ENCODE measurements at places on chromosomes 4 and X. TPM values are rescaled to one million over a fixed set of nuclear protein-coding genes. Genes with fewer than 3 reads are reported as not detected.
A peak's percentile ranks its signal among the peaks of the same experiment; 100 is the strongest.

Gene FAM53A
- 1.8 TPM for total RNA-seq

Gene PDE6B
- 10.9 TPM for total RNA-seq

Gene IGSF1
- total RNA-seq: not detected

Gene APOOL
- total RNA-seq: 22.5 TPM

Gene LDB2
- 74.0 TPM for total RNA-seq

Gene TLR10
- total RNA-seq: 3.0 TPM

Gene SYTL4
- 9.7 TPM for total RNA-seq

Gene GPRASP3
- 4.5 TPM for total RNA-seq

Gene C4orf50
- total RNA-seq: 0.10 TPM

Gene ZFP92
- total RNA-seq: 2.8 TPM

DNA sequence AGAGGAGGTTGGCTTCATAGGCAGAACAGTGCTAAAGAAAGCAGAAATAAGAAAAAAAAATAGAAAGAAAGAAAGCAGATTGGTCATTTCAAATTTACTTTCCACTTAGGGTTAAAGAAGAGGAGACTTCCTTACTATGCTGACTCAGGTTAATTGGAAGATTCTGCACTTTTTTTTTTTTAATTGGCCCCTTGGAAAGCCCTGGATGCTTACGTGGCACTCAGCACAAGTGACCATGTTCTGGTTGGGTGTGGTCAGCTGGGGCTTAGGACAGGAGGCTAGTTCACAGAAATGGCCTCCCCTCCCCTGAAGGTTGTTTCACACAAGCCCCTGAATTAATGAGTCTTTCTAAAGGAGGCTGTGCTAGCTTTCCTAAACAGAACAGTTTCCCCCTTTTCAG lies 14.5 kb downstream of the MAGEA9B start:
- no peak for DNase-seq

- peak; percentile 28 for DNase-seq
Measured at GRCh38 chr4:181281451-181281850, 961.8 kb upstream of the TENM3 start.

DNA sequence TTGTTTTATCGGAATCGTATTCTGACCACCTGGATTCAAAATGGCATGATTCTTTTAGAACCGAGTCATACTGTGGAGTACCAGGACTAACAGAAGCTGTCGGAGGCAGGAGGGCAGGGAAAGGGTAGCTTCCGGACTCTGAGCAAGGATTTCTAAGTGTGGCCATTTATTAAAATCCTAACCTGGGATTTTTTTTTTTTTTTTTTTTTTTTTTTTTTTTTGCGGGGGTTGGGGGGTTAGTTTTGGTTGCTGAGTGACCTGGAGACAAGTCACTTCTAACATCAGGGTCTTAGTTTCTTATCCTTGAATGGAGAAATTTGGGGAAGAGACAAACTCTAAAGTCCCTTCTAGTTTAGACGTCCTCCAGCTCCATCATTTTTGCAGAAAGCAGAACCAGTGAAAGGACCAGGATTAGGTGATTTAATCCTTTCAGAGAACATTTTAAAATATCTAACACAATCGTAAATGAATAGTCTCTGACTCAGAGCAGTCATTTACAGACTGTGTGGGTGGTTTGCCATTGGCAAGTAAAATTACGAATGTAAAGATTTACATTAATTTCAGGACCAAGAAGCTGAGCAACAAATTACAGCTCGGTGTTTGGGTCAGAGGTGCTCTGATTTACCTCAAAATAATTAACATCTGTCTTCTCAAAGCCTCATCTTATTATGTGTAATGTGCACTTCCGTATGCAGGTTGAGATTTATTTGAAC lies 7.3 kb downstream of the SLC25A5 start:
- DNase-seq: no peak

DNA sequence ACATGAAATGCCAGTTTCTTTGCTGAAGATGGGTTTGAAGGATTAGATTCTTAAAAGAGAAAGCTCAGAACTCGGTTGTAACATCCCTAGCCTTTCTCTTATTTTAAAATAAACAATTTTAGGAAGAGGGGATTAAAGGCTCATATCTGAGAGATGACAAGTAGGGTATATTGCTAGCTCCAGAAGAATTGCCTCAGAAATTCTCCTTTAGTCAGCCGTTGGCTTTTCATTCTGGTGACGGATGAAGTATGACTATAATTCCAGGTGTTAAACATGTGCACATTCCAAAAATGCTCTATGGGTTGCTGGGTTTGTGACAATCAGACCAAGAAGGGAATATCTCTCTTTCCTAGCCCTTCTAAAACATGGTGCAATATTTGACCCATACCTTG lies 17.8 kb downstream of the DKK2 start:
- DNase-seq: no peak

GRCh38 chr4:23476515-23477090 lies 413.2 kb downstream of the PPARGC1A start:
- DNase-seq: no peak

DNA sequence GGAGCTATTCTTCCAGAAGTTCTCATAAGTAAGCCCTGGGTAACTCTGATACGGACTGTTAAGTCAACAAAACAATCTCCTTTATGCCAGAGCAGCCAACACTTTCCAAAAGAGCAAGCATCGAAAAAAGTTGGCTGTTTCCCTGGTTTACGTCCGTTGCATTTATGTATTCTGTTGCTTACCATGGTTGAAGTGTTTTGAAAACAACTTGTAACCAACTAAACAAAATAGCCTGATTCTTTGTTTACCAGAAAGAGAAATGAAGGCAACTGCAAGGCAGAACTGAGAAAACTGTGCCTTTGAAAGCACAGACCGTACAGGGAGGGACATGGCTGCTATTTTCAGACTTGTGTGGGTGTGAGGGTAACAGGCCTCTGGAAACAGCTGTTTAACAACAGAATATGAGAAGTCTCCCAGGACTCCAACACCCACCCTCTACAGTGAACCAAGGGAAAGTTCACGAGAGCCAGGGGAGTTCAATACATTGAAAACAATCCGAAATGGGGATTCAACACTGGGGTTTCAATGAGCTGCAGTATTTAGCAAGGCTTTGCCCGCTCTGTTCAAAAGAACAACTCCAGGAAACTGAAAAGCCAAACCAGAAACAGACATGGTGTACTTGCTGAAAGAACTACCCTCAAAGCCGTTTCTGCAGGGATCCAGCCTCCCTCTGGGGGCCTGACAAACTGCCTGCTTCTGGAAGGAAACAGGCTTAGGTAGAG lies 95.8 kb upstream of the EGFL6 start:
- peak; percentile 16 for DNase-seq

DNA sequence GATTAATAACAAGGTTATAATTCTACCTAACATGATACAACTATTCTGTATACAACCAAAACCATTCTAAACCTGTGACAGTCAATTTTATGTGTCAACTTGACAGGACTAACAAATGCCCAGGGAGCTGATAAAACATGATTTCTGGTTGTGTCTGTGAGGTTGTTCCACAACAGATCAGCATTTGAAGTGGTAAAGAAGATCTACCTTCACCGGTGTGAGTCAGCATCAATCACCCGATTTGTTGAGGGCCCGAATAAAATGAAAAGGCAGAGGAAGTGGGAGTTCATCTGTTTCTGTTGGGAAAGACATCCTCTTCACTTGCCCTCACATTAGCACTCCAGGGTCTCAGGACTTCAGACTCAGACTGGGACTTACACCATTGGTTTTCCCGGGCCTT lies 187.9 kb downstream of the MAB21L2 start:
- no peak for DNase-seq

- DNase-seq: no peak
Measured at GRCh38 chr4:38309471-38309870, 349.3 kb downstream of the PTTG2 start.

- DNase-seq: no peak
Measured at GRCh38 chr4:128334256-128334655, 46.6 kb upstream of the PGRMC2 start.

DNA sequence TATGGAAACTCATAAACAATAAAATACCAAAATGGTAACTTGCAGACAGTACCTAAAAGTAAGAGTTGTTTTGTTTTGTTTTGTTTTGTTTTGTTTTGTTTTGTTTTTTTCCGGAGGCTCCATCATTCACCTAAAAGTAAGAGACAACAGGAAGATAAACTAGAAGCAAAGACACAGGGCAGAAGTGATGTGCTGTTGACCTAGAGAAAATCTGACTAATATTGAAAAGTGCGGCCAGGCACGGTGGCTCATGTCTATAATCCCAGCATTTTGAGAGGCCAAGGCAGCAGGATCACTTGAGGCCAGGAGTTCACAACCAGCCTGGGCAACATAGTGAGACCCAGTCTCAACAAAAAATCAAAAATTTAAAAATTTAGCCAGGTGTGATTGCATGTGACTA lies 5.6 kb upstream of the CENPC start:
- DNase-seq: no peak

GRCh38 chr4:2834001-2834921 lies 9.4 kb upstream of the ADD1 start:
- DNase-seq: peak; percentile 31

DNA sequence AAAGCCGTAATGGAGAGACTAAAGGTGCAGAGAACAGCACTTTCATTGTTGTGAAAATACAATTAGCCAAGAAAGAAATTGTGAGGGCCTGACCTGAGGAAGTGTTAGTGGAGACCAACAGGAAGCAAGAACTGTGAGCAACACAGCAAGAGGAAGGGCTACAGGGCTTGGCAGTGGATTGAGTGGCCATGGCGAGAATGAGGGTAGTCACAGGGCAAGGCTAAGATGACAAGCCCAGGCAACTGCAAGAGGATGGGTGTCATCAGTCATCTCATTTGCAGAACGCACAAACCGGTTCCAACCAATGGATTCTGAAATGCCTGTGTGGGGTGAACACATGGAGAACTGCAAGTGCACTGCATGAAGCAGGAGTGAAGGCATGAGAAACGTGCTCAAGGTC lies 3.6 kb downstream of the SLC10A6 start:
- DNase-seq: no peak

DNA sequence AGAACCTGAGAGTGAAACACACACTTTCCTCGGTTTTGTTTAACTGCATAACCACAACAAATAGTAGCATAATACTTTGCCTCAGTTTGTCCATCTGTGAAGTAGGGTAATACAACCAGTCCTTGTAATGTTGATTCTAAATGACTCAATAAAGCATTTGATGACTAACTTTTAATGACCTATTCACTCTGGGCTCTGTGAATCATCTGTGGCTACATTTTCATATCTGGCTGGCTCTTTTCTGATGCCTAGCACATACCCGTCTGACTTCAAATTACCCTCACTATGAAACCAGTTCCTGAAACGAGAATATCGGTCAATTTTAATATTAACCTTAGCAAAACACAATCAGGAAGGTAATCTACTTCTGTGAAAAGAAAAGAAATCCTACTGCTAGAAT lies 151.0 kb downstream of the SH2D1A start:
- DNase-seq: no peak

DNA sequence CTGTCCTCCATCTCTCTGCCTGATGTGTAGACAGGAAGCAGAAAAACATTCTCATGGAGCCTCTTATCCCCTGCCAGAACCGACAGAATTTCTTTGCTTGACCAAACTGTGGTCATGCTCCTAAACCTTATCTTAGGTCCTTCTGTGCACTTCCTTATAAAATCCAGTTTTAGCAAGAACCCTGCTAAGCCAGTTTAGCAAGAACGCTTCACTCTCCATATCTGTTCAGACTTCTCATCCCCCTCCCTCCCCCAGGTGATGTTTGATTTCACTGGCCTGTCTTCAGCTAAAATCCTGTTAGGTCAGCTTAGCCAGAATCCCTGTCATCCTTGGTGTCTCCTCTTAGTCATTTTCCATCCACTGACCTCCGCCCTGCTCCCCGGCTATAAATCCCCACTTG lies 1130.9 kb upstream of the PRKX start:
- DNase-seq: peak; percentile 7

- DNase-seq: no peak
Measured at GRCh38 chr4:184103527-184104264, 114.0 kb downstream of the ENPP6 start.

DNA sequence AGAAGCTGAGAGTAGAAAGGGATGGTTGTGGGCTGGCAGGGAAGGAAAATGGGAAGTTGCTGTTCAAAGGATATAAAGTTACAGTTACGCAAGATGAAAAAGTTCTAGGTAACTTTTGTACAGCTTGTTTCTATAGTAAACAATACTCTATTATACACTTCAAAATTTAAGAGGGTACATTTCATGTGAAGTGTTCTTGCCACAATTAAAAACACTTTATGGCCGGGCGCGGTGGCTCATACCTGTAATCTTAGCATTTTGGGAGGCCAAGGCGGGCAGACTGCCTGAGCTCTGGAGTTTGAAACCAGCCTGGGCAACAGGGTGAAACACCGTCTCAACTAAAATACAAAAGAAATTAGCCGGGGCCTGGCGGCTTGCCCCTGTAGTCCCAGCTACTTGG lies 623.6 kb downstream of the STIM2 start:
- DNase-seq: no peak

DNA sequence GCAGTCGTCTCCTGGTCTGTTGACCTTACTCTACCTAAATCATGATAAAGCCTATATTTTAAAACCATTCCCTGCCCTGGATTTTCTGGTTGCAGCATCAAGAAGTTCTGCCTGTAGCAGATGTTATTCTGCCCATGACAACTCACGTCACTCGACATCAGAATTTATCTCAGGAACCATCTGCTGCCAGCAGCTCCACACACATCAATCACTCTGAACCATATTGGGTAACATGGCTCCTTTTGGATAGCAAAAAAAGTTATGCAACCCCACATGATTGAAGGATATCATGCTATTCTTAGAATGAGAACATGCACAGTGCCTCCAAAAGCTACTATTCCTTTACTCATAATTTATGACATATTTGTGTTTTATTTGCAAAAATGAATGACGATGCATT lies 341.4 kb downstream of the DHRSX start:
- no peak for DNase-seq

DNA sequence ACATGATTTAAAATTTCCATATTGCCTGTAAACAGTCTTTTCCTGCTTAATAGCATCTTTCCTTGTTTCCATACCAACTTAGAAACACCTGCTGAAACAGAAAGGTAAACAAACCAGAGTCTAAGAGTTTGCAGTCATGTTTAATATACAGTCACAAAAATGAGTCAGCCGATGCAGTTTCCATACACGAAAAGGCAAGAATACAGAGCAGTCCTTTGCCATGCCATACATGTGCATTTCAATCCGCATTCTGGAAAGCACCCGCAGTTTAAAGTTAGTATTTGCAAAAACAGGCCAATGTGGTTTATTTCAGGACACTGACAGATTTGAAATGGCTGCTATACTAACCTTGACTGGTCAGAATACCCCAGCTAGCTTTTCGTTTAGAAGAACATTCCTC lies 32.1 kb downstream of the ASB5 start:
- no peak for DNase-seq

GRCh38 chr4:87913896-87914295 lies 61.6 kb upstream of the SPP1 start:
- no peak for DNase-seq

Measured in left lung (tissue), 14 donors.